Activated CD4-positive, alpha-beta memory T cell treated with anti-CD3 and anti-CD28 coated beads for 36 hours (primary cell): ENCODE measurements at places on chromosomes 6 and 20.

DNA sequence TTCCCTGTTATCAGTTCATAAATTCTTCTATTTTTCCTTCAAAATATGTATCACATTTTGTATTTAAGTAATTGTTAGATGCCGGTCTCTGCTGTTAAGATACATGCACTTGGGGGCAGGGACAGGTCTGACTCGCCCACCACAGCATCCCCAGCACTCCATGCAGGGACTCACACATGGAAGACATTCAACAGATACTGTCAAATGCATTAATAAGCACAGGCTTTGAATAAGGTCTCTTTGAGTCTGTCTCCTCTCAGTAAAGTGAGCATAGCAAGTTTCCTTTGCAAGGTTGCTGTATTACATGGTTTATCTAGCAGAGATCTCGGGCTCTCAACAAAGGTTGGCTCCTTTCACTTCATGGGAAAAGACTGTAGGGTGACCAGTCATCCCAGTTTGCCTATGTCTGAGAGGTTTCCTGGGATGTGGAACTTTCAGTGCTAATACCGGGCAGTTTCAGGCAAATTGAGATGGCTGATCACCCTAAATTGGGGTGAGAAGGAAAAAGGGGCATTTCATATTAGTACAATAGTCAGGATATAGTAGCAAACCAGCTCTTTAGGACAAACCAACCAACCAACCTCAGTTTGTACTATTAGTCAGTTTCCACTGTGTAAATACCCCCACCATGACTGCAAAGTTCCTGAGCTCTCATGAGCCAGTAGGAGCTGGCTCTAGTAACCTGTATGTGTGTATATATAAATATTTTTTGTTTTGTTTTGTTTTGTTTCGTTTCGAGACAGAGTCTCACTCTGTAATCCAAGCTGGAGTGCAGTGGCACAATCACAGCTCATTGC lies 15.0 kb downstream of the JPH2 start:
- DNase-seq = no peak

GRCh38 chr6:31197559-31198305 lies 27.2 kb upstream of the POU5F1 start:
- DNase-seq = peak; percentile 97

- no peak for DNase-seq
Measured at GRCh38 chr20:56897958-56898349, 268.8 kb downstream of the TFAP2C start.

DNA sequence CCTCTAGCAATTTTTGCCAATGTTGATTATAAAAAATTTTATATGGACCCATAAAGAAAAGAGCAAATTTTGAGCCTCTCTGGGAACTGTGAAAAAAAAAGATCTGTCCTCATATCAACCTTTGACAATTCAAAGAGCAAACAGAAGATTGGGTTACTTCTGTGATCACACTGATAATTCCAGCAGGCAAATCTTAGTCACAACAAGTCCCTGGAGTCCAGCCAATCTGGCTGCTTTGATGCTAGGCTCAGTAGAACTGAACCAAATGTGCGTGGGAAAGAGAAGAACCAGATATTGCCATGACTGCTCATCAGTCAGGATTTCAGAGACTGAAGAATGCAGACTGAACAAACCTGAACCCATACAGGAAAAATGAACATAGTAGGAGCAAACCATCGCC lies 438.4 kb upstream of the FLRT3 start:
- DNase-seq = no peak

GRCh38 chr20:58145506-58146080 lies 82.9 kb downstream of the ANKRD60 start:
- no peak for DNase-seq

GRCh38 chr20:25081065-25081729 lies 744 bp downstream of the VSX1 start:
- DNase-seq = peak; percentile 56

DNA sequence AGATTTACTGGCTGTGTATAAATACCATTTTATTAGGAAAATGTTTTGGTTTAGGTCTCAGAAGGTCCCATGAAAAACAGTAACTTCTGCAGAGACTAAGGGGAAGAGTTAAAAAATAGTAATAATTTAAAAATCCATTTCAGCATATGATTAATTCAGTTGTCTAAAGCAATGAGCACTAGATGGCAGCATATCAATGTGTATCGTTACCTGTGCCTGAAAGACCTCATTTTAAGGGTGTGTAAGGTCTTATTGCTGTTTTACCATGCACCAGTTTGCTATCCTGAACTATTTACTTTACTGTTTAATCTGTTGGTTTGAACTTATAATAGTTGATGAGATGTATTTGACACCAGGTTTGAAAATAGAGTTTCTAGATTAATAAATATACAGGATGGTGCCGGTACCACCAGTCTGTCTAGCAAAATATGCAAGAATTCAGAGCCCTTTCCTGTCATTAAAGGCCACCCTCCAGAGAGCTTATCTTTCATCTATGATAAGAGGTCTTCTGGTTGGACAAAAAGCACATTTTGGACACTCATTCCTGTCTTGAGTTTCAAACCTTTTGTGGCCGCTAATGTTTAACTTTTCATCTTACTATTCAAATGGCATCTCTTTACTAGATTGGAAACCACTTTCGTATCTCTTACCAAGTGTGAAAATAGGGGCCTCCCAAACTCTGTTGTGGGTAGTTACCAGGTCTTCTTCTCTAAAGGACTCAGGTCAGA lies 8.9 kb upstream of the AHI1 start:
- DNase-seq = no peak

GRCh38 chr20:3116341-3116740 lies 31.8 kb upstream of the AVP start:
- DNase-seq = no peak

DNA sequence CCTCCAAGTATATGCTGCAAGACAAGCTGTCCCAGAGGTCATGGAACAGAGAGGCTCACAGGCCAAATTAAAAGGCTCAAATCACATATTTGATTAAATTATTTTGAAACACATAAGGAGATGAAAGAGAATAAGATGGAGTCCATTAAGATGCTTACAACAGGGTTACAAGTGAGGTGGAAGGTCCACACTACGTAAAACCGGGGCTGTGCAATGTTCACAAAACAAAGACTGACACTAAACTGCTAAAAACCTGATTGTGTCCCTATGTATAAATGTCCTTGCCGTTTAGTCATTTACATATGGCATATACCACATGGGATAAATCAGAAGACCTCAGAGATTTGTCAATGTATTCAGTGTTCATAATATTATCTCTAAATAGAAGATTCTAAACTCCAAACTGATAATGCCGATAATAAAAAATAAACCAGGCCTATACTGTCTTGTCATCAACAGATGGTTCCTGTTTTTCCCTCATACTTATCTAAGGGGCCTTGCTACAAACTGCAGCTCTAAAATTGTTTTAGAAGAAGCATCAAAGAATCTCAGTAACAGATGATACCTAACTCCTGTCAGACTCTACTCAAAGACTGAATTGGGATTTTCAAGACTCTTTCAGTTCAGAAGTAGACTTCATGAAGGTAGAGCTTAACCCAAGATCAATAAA lies 51.8 kb upstream of the RIPOR2 start:
- DNase-seq = no peak

GRCh38 chr6:158168040-158168289 lies at the start of gene SERAC1:
SERAC1 (minus strand) TSS chr6:158168262; CDS start chr6:158158363, 9,899 bp downstream.
- no peak for DNase-seq

DNA sequence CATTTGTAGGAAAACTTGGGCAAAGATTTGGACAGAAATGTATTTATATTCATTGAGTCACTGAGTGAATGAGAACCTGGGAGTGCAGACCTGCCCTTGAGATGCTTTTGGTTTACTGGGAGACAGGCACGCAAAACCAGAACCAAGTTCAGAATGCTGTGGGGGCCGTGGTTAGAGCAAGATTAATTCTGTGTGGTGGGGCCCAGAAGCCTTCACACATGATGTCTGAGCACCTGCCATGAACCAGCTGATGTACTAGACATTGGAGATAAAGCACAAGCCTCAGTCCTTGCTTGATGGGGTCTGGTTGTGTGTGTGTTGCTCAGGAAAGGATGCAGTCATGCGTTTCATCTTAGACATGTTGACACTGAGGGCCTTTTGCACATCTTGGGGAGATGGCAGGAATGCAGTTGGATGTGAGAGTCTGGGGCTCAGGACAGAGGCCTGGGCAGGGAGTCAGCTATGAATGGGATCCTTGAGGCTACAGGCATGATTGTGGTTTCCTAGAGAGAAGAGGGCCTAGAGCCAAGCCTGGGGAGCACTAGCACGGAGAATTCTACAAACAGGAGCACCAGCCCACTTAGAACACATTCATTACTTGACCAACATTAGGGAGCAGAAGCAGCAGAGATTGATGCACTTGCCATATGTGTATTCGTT lies 114.3 kb upstream of the TMEM181 start:
- no peak for DNase-seq

GRCh38 chr6:37182736-37183590 lies 13.0 kb downstream of the PIM1 start:
- DNase-seq = peak; percentile 82

DNA sequence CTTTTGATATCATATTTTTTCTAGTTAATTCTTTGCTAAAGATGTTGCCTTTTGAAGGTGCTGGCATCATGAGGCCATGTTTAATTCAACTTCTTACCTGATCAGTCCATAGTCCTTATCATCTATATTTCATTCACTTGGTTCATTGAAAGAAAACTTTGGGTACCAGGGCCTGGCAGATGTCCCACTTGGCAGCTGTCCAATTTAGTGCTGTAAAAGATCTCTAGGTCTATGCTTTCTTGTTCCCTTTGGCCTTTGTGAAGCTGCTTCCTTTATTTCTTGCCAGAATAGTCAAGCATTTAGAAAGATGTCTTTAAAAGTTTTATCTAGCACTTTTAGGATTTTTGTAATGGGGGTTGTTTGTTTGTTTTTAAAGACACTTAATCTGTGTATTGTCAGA lies 61.7 kb upstream of the EYA4 start:
- no peak for DNase-seq

DNA sequence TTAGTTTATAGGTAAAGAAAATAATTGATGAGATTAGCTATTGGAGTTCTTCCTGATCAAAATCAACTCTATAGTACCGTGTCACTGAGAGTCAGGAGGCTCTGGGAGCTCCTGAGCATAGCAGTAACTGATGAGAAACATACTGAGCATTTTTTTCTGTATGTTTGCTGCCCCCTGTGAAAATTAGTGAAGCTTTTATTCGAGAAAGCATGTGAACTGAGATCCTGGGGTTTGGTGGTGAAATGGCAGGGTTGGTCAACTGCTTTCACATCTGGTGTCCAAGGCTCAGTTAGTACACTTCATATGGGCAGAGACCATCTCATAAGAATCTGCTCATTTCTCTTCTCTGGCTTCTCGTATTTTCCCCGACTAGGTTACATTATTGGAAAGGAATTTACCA lies 4.1 kb upstream of the ABT1 start:
- no peak for DNase-seq

DNA sequence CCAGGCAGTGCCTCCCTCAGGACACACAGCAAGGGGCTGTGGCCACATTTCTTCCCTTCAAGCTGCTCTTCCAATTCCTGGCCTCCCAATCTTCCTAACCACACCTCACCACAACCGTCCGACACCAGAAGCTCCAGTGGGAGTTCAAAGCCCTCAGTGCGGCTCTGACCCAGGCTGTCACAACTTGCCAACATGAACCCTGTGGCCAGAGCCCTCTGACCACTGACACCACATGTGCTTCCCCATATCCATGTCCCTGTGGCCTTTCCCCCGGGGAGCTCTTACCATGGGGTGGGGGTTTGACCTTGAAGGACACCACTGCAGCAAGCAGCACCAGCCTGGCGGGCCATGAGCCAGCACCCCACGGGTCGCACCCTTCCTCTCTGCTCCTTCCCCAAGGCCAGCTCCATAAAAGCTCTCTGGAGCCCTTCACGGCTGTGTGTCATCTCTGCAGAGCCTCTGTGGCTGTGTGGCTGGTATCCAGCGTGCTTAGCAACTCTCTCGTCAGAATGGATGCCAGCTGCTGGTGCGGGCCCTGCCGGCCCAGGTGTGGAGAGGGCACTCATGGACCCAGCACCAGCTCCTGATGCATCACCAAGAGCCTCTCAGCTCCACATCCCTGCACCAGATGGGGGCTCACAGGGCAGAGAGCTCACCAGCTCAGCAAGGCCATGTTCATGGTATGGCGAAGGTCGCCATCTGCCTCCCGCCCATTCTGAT lies 106.1 kb downstream of the PSMB1 start:
- DNase-seq = no peak

GRCh38 chr6:26172608-26172968 lies 85.4 kb downstream of the HFE start:
- no peak for DNase-seq

DNA sequence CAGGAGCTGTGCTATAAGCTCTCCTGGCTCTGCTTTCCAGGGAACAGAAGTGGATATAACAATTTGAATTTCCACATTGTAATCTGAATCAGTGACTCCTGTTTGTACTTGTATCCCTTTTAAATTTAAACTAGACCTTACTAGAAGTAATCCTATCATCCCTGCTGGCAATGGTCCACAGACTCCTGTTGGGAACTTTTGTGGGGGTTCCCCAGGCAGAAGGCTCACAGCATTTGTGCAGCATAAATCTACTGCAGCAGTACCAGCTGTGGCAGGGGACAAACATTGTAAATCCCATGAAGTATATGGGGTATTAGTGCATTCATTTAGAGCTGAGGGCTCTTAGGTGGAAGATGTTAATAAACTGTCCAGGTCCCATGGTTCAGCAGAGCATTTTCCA lies 12.0 kb upstream of the PDCD2 start:
- DNase-seq = no peak

DNA sequence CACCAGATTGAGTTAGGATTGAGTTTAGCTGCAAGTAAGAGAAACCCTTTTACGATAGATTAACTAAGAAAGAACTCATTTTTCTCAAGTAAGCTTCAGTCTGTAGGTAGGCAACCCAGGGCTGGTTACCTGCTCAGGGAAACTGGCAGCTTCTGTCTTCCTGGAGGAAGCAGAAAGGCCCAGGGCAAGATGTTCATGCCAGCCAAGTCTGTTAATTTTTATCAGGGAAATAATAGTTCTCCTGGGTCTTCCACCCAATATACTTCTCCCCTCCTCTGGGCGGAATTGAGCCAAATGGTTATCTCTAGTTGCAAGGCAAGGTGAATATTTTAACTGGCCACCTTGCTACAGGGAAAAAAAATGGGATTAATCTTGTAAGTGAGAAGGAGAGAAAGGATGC lies 98.2 kb downstream of the UTRN start:
- no peak for DNase-seq

DNA sequence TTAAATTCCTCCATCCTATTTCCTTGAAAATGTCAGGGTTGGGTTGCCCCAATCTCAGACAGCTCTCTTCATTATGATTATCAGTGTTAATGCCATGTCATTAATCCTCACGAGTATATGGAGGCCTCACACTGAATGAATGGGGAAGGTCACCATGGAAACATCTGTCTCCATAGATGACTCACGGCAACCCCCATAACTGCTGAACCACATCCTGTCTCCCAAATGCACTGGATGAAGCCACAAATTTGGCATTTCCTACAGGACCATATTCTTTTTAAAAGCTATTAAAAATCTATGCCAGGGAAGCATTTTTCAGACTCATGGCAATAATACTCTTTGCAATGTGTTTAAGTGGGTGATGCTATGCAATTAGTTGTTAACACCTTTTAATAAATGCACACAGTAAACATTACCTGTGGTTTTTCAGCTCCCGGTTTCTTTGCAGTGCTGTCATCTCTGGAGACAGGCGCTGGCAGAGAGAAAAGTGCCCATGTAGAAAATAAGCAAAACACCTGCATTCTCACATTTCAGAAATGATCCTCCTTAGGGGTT lies 80.1 kb upstream of the PTPRK start:
- DNase-seq = no peak

GRCh38 chr6:14718861-14719260 lies 527.0 kb upstream of the JARID2 start:
- DNase-seq = no peak
